ENCODE measurements at places on chromosomes 3 and 15.

- DNase-seq = no peak
These were observed 58.5 kb downstream of the NEK10 start for GRCh38 chr3:27310688-27311087.

- no peak for DNase-seq
These were observed 44.8 kb upstream of the SLC41A3 start for GRCh38 chr3:126128504-126129397.

DNA sequence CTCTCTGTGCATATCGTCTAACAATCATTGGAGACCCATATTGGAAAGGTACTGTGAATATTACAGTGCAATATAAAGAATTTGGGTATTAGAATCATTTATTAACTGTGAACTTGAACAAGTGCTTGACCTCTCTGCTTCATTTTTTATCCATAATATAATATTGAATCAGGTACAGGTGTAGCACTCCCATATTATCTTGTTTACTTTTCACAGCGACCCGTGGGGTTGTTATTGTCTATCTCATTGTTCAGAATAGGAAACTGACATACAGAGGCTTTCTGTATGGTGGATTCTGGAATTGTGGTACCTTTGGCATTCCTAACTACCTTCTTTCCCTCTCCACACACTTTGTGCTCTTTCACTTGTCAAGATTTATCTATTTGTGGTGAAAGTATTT is 17.8 kb downstream of the SNRK start:
- DNase-seq = no peak

GRCh38 chr15:77826006-77826695 is 193.4 kb upstream of the LINGO1 start:
- DNase-seq = no peak

GRCh38 chr15:42193383-42193782 is 14.7 kb downstream of the VPS39 start:
- no peak for DNase-seq

GRCh38 chr3:156957715-156958114 is 131.6 kb downstream of the LEKR1 start:
- no peak for DNase-seq

DNA sequence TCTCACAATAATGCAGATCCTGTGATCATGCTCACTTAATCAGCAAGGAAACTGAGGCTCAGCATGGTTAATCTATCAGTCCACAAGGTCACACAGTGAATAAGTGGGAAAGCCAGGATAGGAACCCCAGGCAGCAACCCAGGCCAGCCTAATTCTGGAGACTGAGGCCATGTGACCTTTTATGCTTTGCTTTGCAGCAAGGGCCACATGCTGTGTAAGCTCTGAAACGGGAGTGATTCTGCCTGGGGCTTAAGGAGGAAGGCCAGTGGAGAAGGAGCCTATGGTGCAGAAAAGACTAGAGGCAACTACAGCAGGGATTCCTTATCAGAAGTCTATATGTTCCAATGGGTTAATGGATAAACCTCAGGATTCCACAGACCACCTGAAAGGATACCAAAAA is 157.6 kb upstream of the PPP2R3A start:
- DNase-seq = no peak

DNA sequence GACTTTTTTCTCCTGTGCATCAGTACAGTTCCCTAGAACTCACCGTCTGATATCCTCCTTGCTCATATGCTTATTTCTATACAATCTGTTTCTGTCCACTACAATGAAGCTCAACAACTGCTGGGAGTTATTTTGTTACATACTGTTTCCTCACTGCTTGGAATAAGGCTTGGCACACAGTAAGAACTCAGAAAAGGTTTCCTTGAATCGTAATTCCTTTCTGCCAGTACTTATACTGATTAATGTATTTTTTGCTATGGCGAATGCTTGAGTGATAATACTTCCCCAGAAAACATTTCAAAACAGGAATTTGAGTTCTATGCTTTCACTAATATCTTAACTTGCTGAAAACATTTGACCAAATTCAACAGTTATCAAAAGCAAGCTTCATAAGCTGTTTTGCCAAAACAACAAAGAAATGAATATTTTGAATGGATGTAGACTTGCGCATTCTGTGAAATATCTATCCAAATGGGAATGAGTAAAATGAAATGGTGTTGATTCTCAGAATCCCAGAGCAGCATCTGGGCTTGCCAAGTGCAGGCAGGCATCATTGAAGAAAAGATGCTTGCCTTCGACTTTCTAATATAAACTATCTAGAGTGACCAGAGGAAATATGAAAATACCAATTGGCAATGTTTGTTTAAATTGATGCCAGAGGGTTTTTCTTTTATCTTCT is 286.3 kb downstream of the RAP2B start:
- DNase-seq = no peak

GRCh38 chr15:79561982-79562381 is 129.8 kb downstream of the MINAR1 start:
- no peak for DNase-seq

DNA sequence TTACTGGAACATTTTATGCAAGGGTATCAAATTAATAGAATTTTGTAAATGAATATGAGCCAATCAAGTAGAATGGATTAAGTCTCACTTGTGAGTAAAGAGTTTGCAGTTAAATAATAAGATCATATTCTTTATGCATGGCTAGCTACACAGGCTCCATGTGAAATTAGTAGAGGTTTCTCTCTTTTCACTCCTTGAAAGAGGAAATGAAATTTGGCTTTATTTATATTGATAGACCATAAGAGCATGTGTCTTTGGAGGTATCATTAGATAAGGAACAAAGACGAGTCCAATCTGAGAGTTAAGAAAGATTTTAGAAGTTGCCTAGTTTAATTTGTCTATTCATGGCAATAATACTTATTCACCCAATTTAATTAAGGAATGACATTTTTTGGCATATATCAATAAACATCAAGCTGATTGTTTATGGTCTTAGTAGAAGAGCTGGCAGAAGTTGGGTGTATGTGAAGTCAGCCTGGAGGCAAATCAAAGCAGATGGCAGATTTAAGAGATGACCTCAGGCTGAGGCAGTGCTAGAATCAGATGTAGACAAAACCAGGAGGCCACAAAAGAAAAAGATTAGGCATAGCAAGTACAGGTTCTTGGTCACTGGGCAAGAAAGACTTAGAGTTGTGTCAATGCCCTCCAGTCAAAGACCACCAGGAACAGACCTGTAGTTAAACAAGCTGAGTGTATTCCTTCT is 406.5 kb upstream of the ARHGEF26 start:
- no peak for DNase-seq

DNA sequence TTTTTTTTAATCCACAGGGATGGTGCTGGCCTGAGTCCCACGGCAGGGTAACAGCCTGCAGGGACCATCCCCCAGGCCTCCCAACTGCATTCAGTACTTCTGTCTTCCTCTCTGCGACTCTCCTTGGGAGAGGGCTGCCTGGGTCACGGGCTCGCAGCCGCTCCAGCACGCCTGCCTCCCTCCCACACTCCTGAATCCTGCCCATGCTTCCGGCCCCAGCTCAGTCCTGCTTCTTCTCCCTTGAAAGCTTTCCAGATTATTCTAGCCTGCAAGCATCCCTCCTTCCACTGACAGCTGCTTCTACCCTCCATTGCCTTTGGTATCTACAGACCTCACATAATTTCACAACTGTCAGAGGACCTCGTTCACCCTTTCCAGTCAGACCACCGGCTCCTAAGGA is 32.4 kb downstream of the MEGF11 start:
- DNase-seq = no peak

DNA sequence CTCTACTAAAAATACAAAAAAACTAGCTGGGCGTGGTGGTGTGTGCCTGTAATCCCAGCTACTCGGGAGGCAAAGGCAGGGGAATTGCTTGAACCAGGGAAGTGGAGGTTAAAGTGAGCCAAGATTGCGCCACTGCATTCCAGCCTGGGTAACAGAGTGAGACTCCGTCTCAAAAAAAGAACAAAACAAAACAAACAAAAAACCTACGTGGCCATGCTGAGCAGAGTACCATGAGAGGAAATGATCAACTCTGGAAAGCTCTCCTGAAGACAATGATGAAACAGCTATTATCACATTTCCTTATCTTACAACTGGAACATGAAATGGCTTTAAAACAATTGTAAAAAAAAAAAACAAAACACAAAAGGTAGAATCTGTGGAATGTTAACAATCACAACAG is 75.2 kb downstream of the CHSY1 start:
- DNase-seq = no peak

- DNase-seq = no peak
These were observed 130.6 kb downstream of the IMPG2 start for GRCh38 chr3:101189796-101190195.

DNA sequence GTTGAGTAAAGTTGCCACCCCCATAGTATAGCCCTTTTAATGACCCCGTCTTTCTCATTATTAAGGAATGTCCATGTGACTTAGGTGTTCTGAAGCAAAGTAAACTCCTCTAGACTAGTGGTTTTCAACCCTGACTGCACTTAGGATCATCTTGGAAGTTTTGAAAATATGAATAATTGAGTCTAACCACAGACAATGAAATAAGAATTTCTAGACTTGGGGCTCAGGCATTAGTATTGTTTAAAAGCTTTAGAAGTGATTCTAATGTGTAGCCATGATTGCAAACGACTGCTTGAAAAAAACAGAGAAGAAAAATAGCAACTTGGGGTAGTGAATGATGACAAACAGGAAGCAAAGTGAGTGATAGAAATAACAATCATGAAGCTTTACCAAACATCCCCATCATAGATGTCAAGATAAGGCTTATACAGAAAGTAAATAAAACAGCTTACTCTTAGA is 35.0 kb downstream of the ALCAM start:
- no peak for DNase-seq

DNA sequence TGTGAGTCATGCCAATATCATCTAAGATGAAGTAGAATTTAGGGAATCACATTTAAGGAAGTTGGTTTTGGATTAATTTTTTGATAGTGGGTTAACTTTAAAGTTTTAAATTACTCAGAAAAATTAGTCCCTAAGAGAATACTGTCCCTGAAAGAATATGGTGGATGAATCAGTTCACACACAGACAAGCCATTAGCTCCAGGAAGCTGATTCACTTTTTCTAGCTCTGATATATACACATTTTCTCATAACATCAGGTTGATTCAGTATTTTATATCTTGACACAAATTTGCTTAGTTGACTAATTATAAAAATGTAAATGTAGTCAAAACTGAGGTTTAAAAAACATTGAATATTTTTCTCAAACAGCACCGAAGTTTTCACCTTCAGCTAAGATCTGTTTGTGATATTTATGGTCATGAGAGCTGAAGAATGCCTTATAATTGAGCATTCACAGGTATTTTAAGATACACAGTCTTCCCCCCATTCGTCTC is 55.1 kb downstream of the MYH15 start:
- DNase-seq = no peak

DNA sequence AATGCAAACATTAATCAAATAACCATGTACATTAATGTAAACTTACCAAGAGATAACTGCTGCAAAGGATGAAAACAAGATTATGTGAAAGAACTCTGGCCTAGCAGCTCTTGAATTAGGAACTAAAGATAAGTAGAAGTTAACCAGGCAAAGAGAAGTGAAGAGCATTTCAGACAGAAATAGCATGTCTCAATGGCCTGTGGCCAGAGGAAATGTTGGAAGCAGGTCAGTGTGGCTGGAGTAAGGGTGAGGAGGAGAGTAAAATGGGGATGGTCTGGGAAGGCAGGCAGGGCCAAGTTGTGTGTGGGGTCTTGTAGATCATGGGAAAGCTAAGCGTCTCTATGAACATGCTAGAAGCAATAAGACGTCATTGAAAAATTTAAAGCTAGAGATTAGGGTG is 192.4 kb downstream of the CADPS start:
- DNase-seq = no peak

- no peak for DNase-seq
These were observed at the start of gene GPR176 for GRCh38 chr15:39919748-39920509. TSS of gene GPR176 (minus strand) at chr15:39920266. CDS start at chr15:39920026, 240 bp downstream.

- no peak for DNase-seq
These were observed 477.7 kb upstream of the CFAP20DC start for GRCh38 chr3:59527493-59527892.

DNA sequence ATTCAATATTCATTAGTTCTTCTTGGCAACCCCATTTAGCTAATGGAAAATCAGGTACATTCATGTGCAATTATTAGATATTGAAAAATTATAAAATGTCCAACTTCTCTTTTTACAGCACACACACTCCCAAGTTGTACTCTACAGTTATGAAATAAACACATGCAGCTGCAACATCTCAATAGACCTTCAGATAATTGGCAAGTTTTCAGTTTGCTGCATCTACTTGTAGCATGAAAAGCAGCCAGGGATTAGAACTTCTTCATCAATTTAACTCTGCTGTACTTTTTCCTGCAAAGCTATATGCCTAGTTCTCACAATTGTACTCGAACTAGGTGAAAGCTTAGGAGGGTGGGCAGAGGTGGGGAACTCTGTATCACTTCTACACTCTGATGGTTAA is 46.6 kb upstream of the FHIT start:
- DNase-seq = no peak

Measured in stimulated activated CD8-positive, alpha-beta memory T cell treated with anti-CD3 and anti-CD28 coated beads, Interleukin-2, amount 100 ng/mL, for 1 hour (primary cell).